Stimulated activated CD8-positive, alpha-beta memory T cell treated with anti-CD3 and anti-CD28 coated beads, Interleukin-7, amount 100 ng/mL, for 1 hour (primary cell): ENCODE measurements at places on chromosomes 2 and 18.

DNA sequence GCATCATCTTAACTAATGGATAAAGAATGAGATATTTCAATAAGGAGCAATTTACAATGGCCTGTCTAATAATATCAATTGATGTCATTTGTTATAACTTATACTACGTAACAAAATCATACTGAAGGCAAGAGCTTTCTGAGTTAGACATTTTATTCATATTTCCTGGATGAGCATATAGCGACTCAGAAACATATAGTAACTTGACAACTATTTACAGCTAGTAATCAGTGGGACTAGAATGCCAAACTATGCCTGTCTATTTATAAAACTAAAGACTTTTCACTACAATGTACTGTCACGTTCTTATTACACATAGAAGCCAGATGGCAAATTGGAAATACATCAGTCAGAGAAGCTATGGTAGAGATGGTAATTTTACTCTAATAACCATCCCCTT lies 766.2 kb upstream of the TMEFF2 start:
- no peak for DNase-seq

DNA sequence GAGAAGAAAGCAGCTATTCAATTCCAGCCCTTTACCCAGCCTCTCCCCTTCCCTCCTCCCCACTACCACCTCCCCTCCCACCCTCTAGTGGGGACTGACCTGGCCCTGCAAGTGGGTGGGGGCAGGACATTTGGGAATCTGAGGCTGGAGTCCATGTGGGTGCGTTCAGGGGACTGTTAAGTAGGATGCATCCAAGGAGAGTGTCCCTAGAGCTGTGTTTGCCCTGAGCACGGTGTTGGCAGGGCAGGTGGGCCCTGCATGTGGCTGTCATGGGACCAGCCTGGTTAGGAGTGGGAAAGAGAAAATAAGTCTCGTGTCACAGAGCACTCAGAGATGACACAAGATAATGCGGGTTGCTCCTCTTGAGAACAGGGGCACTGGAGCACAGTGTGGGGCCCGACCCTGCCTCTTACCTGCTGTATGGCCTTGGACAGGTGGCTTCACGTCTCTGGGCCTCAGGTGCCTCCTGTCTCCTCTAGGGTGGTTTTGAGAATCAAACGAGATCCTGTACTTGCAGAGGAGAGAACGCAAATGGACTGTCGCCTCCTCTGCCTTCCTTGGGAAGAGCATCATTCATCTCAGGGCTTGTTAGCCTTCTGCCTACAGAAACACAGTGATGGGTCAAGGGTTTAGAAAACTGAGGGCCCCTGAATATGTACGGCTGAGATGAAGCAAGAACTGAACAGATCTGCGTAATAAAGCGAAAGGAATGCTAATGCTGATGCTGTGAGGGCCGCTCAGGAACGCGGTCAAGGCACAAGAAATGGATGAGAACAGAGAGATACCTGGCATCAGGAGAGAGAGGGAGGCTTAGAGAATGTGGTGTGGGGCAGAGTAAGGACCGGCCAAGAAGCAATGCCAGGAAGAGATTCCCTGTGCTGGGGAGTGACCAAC lies 187.7 kb upstream of the HAAO start:
- no peak for DNase-seq

GRCh38 chr2:111897924-111898702 lies at the start of gene MERTK:
Gene MERTK (plus strand): TSS chr2:111898607. CDS start chr2:111898736, 129 bp downstream.
- DNase-seq: no peak

- no peak for DNase-seq
Measured at GRCh38 chr2:28343184-28343942, 49.3 kb upstream of the FOSL2 start.
